Head of caudate nucleus (tissue), 42 donors: ENCODE measurements at places on chromosomes 3 and 15.

DNA sequence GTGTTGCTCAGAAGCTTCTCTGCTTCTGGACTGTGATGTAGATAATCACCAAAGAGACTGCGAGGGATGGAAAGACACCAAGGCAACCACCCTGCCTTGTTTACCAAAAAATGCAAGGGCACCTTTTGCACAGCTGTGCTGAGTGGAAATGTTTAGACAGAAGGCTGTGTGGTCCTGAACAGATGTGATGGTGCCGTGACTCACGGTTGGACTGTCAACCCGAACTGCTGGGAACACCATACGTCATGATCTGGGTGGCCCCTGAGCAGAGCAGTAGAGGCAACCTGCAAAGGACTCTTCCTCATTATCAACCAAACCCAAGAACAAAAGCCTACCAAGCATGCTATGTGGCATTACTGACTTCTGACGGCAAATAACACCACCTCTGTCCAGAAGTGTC is 61.3 kb upstream of the LPP start:
- DNase-seq, result no peak

DNA sequence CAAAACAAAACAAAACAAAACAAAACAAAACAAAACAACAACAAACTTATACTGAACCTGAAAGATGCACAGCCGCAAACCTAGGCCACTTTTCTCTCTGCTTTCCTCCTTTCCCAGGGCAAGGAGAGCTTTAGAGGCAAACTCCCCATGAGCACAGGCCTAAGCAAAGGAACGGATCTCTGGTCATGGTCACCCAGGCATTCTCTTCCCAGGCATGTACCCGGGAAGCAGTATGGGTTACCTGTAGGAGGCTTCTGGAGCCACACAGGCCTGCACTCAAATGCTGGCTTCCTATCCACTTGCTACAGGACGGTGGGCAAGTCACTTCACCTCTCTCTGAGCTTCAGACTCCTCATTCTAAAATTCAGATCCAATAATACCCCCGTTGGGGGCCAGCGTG is 171.8 kb downstream of the SMAD6 start:
- no peak for DNase-seq

- DNase-seq, result no peak
These were observed 157.2 kb upstream of the TMEM108 start for GRCh38 chr3:132880986-132881385.

DNA sequence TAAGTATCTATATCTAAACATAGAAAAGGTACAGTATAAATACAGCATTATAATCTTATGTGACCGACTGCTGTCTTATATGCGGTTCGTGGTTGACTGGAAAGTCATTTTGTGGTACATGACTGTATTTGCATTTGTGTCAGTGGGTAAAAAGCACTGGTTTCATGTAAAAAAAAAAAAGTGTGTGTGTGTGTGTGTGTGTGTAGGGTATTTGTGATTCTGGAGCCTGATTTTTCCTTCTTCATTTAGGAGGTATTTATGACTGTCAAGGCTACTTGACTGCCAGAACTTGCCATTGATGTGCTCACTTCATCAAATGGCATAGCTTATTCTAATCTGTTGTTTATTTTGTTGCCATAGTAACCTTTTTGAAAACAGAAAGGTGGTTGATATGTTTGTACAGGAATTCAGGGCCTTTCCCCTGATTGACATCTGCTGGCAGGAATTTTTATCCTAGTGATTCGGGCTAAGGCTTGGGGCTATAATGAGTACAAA is 63.2 kb downstream of the AKAP13 start:
- no peak for DNase-seq

- no peak for DNase-seq
These were observed 128.7 kb upstream of the SLC2A2 start for GRCh38 chr3:171155122-171155700.

DNA sequence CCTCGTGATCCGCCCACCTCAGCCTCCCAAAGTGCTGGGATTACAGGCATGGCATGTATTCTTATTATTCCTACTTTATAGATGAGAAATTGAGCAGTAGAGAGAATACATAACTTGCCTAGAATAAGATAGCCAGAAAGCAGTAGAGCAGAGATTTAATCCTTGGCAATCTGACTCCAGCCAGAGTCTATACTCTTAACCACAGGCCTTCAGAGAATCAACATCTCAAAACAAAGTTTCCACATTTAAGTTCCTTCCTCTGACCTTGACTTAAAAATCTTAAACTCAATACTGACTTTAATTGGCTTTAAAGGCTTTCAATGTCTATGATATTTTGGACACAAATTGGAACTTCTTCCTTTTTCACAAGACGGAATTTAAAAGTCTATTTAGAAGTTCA is 37.1 kb downstream of the ZNF106 start:
- DNase-seq, result no peak

- DNase-seq, result no peak
These were observed 5.8 kb upstream of the TATDN2 start for GRCh38 chr3:10242182-10243065.

DNA sequence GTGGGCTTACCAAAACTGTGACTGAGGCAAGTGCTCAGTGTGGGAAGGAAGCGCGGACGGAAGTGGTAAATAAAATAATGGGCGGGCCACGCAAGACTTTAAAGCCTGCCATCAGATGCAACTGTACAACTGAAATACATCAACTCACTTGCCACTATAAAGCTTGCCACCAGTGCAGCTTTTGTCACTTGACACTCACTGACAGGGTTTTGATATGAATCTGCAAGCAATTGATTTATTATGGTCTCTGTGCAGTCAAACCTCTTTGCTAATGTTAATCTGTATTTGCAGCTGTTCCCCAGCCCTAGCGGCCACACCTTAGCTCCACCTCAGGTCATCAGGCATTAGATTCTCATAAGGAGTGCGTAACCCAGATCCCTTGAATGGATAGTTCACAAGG is 2.3 kb upstream of the GFM1 start:
- no peak for DNase-seq

GRCh38 chr15:60706145-60706544 is 227.2 kb upstream of the ICE2 start:
- no peak for DNase-seq

DNA sequence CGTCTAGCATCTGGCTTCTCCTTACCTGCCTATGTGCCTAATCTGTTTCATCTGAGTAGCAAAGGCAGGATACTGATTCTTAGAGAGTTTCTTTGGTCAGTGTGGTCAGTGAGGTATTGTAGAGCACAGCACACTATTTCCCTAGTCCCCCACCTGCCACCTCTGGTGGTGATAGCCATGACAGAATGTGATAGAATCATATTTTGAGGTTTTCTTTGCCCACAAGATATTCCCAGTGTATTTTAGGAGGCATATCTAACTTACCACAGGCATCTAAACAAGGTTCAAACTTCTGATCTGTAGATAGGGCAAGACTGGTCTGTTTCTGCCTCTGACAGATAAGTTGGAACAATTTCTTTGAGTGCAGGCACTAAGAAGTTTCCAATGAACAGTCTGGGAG is 188.0 kb downstream of the SOX2 start:
- DNase-seq, result no peak

DNA sequence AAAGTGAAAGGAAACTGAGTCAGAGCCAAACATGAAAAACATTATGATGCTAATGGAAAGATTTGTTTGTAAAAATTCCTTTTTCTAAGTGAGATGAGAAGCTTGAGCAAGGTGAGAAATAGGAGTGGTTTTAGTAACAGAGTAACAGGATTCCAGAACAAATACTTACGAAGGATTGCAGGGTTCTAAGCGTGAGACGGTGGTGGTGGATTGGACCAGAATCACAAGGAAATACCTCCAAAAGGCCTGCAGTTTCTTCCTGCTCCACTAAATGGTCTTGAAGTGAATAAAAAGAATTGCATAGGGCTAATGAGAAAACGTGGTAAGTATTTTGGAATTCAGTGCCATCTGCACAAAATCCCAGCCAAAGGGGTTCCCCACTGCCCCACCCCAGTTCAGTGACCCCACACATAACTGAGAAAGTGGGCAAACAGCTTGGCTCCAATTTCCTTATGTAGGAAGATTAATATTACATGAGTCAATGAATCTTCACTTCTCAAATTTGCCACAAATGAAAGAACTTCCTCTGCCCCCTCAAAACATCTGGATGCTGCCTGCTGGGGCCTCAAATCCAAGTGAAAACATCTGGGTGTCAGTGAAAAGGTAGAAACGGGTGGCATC is 283.8 kb upstream of the NR2F2 start:
- DNase-seq, result no peak

DNA sequence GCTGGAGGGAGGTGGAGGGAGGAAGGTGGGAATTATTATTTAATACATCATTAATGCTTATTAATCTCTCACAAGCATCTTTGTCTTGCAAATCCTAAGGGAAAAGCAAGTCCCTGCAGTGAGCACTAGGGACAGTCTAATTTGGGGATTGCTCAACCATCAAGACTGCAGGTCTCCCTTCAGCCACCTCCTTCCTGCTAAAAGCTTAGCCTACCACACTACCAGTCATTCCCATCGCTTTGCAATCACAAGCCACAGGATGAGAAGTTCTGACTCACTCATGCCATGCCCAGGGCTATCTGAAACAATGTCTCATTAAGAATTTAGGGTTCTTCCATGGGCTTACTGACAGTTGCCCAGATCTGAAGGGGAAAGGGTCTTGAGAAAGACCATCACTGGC is 51.0 kb upstream of the EIF1B start:
- DNase-seq, result no peak

DNA sequence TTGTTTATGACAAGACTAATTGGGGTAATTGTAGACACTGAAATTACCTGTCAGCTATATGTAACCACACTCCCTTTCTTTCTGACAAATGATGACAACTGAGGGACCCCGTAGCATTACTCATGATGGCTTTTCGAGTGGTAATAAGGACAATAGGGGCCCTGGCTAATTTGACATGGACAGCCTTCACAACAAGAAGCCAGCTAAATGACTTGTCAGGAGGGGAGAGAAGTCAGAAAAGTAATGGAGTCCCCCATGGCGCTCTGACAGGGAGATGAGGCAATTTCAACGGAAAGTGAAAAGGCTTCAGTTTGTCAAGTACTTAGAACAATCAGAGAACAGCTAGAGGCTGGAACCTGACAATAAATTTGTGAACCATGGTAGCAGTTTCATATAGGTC is 177.3 kb downstream of the CDIN1 start:
- DNase-seq, result no peak

DNA sequence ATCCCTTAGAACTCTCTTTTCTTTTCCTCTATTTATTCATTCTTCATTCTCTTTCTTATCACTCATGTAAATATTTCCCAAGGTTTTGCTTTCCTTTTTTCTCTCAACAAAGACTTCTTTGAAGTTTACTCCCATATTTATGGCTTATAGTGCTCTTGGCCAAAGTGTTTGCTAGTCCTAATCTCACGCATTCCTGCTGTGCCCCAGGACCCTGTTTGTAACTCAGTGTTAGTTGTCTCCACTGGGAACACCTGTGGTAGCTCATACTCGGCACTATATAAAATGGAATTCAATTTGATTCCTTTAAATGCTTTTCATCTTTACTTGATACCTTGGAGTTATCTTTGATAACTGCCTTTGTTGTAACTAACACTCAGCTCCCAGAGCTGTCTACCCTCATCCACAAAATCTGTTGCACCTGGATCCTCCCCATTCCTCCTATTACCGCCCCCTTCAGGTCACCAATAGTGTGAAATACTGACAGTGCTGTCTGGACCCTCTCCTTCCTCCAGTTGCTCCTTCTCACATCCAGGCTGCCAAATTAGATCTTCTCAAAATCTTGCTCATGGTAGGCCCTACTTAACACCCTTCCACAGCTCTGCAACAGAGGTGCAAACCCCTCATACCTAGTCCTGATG is 76.8 kb downstream of the TIGIT start:
- DNase-seq, result no peak

GRCh38 chr3:102135316-102135715 is 286.0 kb downstream of the NFKBIZ start:
- DNase-seq, result no peak

DNA sequence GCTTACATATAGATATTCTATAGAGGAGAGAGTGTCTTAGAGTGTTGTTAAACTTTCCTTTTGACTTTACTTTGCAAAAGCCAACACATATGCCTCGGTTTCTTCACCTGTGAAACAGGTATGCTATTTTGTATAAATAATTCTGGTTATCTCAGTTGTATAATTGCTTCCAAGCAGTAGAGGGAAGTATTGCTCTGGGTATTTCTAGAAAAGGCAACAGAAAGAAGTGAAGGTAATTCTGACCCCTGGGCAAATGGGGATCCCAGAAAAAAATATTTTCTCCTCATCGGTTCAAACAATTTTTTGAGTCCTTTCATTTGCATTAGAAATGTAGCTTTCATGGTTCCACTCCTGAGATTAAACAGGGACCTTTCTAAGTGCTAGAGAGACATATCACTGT is 216.5 kb upstream of the SEMA6D start:
- DNase-seq, result no peak

- no peak for DNase-seq
These were observed 110.0 kb upstream of the DLG1 start for GRCh38 chr3:197408177-197408957.

DNA sequence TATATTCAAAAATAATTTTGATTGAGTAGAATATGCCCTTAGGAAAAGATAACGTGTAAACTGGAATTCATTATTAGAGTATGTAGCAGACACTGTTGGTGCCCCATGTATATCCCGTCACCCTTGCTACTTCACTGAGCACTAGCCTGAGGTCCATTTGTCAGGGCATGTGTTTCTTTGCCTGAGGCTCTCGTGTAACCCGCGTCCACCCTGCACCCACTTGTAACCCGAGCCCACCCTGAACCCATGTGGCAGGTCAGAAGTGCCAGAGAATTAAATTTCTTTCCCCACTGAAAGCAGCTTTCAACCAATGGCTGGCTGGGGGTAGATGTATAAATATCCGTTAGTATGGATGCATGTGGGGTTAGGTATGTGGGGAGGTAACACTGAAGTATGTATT is 474.2 kb upstream of the ZNF385D start:
- no peak for DNase-seq

DNA sequence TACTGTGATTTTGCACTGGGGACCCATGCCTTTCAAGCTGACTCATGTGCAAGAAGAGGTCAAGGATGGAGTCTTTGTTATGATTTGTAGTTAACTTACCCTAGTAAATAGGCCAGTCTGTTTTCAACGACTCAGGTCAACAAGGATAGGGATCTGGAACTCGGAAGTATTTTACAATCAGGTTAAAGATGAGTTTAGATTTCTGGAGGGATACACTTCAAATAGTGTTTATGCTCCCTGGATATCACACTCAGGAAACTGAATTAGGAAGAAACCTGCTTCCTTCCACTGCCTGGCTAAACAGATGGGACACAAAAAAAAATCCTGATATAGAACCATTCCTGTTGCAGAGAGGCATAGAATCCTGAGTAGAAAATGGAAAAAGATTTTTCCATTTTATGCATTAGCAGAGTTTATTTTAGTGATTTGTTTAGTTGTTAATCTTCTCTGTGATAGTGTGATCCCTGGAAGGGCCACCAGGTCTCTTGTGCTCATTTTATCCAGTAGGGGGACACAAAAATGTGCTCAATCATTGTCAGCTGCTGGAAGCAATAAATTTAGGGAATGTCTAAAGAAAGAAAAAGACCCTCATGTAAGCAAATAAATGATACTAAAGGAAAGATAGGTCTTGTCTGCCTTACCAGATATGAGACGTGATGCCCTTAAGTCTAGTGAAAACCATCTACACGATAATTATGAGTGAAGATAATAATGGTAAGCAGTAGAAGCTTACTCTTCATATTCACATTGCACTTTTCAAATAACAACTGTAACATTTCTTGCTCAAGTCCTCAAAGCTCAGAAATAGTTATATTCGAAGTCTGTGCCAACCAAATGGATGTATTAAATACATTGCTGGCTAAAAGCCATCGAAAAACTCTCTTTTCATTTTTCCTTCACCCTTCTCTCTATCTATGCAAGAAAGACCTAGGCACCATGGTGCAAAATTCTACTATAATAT is 452.1 kb upstream of the KCNMB2 start:
- no peak for DNase-seq
